CMK (cell line): ENCODE measurements at places on chromosomes 16 and 17.

GRCh38 chr16:57148481-57148880 lies 37.4 kb downstream of the PSME3IP1 start:
- DNase-seq, result no peak

GRCh38 chr17:17467016-17467415 lies 9.8 kb upstream of the MED9 start:
- no peak for DNase-seq

- no peak for DNase-seq
Observed at GRCh38 chr17:73952082-73952479, 251.4 kb upstream of the RPL38 start.

DNA sequence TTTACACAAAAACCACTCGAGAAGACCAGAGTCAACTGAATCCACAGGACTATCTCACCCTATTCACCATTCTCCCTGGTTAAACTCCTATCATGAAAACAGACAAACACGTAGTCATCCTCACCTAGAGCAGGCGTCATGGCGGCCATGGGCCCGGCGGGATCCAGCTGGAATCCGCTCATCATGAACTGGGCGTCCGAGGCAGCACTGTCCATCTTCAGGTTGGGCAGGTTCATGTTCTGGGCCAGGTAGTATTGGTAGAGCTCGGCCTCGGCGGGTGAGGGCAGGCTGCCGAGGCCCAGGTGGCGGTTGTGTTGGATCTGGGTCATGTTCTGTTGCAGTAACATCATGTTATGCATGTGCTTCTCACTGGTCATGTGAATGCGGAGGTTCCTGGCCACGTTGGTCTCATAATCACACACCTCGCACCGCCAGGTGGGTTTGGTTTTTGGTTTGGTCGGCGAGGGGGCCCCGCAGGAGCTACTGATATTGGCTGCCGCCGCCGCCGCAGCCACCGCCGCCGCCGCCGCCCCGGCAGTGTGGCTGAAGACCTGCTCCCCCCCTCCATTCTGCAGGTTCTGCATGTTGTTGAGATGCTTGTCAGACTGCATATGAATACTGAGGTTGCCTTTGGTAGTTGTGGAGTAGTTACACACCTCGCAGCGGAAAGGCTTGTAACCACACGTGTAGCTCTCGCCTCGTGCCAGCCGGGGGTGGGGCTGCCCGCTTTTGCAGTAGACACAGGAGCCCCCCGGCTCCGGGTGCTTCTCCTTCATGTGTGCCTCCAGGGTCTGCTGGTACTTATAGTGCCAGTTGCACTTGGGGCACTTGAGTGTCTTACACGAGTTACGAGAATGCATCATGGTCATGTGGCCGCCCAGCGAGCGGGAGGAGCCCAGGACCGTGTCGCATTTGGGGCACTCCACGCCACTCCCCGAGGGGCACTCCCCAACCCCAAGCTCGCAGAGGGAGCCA lies 90.3 kb downstream of the ZFHX3 start:
- no peak for DNase-seq

GRCh38 chr17:34241062-34241461 lies 14.0 kb upstream of the CCL2 start:
- no peak for DNase-seq

DNA sequence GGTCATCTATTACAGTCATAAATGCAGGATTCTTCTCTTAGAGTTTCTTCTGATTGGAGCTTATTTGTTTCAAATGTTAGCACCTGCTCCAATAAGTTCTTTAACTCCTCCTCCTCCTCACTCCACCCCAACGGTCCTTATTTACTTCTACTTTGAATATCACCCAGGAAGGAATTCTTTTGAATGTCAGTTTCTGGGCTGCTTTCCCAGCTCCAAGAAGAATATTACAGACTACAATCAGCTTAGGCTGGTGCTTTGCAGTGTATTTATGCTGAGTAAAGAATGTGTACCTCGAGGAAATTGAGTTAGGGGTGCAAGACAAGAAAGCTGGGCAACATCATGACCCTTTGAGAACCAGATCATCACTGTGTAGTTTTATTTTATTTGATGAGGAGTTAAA lies 30.8 kb downstream of the MAP3K3 start:
- DNase-seq, result no peak

GRCh38 chr16:28010671-28011070 lies 52.8 kb downstream of the GSG1L start:
- no peak for DNase-seq

GRCh38 chr16:22664132-22664531 lies 149.8 kb upstream of the HS3ST2 start:
- DNase-seq, result no peak

GRCh38 chr16:65684230-65684629 lies 562.4 kb upstream of the CDH11 start:
- no peak for DNase-seq

DNA sequence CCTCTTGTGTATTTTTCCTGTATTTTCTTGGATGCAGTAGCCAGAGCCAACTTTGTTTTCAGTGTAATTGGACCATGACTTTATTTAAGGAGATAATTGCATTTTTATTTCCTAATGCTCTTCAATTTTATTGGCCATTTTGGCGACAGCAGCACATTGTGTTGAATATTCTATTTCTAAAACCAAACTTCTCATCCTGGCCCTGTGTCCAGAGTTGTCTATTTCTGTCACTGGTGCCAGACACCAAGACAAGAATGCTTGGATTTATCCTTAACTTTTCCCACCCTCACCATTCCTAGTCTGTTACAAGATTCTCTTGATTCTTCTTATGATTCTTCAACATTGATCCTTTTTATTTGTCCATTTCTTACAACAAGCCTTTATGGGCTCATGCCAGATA lies 37.1 kb downstream of the ARHGAP44 start:
- no peak for DNase-seq

DNA sequence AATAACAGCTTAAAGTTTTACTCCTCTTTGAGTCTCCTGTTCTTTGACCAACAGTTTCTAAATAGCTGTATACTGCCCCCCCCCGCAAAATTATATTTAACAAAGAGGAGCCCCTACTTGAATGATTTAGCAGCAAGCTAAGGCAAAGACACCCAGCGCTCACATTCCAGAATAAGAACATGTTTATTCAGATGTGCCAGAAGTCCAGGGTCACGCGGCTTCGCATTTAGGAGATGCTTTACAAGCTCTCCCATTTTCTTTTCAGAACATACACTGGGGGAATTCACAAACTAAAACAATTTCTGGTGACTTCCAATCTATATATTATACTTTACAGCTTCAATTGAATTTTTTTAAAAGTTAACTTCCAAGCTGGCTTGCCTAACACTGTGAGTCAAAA lies 5.3 kb downstream of the PLD6 start:
- no peak for DNase-seq

DNA sequence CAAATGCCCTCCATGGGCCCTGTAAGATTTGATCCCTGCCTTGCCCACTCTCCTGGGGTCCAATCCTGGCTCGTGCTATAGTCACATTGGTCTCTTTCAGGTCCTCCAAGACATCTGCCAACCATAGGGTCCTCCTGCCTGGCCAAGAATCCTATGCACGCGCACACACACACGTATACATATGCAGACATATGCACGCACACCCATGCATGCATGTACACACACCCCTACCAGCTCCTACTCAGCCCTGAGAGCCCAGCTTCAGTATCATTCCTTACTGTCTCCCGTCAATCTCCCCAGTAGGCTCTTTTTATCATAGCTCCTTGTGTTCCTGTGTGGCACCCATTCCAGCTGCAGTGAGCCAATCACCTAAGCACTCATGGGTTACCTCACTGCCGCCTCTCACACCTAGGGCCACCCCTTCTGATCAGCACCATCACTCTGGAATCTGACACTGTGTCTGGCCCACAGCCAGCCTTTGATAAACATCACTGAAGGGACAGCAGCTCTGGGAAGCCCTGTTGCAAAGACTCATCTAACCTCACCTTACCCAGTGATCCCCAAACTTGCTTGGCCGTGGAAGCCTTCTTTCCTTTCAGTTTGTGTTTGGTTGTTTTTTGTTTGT lies 7.9 kb upstream of the DNAH17 start:
- DNase-seq, result no peak

DNA sequence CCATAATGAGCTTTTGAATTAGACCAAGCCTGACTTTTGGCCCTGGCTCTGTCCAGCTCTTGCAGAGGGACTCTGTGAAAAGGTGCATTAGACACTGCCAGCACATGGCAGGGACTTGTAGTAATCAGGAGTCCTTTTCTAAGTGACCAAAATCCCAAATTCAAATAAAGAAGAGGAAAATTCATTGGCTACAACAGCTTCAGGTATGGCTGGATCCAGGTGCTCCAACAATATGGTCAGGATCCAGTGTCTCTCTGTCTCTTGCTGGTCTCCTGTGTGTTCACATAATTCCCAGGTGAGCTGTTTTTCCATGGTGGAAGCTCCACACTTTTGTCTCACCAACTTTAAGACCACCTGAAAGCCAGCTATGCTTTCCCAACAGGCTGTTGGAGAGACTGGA lies 358.8 kb upstream of the TNRC6C start:
- no peak for DNase-seq

- no peak for DNase-seq
Observed at GRCh38 chr16:28863929-28864793, 518 bp downstream of the SH2B1 start.

GRCh38 chr16:19642501-19642900 lies 75.5 kb downstream of the KNOP1 start:
- no peak for DNase-seq

GRCh38 chr16:50368410-50369132 lies at the start of gene BRD7:
TSS of gene BRD7 (minus strand) at chr16:50368988. CDS start at chr16:50368774, 214 bp downstream.
- peak; percentile 32 for DNase-seq

DNA sequence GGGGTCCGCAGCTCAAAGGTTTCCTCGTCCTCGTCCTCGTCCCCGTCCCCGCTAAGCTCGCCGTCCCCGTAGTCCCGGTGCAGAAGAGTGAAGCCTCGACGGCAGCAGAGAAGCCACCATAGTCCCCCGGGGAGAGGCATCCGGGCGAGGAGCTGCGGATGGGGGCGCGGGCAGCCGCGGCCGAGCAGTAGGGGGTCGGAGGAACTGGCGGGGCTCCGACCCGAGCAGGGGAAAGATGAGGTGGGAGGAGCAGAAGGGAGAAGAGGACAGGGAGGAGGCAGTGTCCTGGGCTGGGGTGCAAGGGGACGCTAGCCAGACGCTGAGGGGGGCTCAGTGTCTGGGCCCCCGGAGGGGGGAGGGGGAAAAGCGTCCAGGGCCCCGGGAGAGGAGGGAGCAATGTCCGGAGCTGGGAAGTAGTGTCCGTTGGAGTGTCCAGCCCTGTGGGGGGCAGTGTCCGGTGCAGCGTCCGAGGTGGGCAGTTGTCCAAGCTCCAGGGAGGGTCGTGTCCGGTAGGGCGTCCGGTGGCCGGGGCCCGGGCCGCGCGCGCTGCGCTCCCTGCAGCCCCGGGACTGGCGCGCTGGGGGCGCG lies at the start of gene PLEKHH3:
TSS of gene PLEKHH3 (minus strand) at position 571 of the 588 bp plus-strand sequence. CDS start at position 140, 431 bp downstream.
- DNase-seq, result no peak

- no peak for DNase-seq
Observed at GRCh38 chr17:45277992-45278391, 16.1 kb upstream of the SPATA32 start.

- DNase-seq, result no peak
Observed at GRCh38 chr17:35901631-35902175, 21.5 kb upstream of the CCL5 start.

GRCh38 chr17:14882131-14882530 lies 383.0 kb downstream of the PMP22 start:
- DNase-seq, result no peak

GRCh38 chr17:51630101-51630671 lies 369.8 kb downstream of the UTP18 start:
- no peak for DNase-seq

- DNase-seq, result no peak
Observed at GRCh38 chr17:78707016-78707415, 75.1 kb downstream of the CYTH1 start.

- no peak for DNase-seq
Observed at GRCh38 chr17:57068707-57069106, 16.3 kb upstream of the AKAP1 start.

DNA sequence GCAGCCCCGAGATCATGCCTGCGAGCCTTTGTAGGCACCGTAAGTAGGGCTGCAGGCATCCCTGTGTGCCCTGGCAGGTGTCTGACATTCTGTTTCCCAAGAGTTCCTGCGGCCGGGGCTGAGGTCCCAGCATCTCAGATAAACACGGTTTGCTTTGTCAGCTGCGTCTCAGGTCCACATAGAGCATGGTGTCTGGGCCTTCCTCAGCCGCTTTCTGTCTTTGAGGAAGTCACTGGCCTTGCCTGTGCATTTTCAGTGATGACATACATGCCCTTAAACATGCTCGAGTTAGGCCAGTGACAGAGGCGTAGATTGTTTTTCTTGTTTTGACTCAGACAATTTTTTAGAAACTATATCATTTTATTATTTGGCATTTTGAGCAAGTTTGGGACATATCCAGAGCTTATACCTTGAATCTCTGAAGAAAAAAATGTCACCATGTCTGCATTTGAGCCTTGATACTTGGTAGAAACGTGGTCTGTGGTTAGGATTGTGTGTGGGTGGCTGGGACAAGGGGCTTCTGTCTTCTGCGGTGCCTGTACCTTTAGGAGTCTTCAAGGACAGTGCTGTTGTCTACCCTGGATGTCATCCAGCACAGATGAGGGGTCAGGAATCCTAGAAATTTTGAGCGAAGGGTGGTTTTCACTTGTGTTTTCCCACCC lies 105.8 kb downstream of the SNX29 start:
- DNase-seq, result no peak

GRCh38 chr17:54864636-54865356 lies 35.9 kb upstream of the TOM1L1 start:
- no peak for DNase-seq

GRCh38 chr17:9729034-9729650 lies 62.2 kb downstream of the DHRS7C start:
- no peak for DNase-seq

- DNase-seq, result no peak
Observed at GRCh38 chr16:57185446-57185944, 344 bp downstream of the PSME3IP1 start.

DNA sequence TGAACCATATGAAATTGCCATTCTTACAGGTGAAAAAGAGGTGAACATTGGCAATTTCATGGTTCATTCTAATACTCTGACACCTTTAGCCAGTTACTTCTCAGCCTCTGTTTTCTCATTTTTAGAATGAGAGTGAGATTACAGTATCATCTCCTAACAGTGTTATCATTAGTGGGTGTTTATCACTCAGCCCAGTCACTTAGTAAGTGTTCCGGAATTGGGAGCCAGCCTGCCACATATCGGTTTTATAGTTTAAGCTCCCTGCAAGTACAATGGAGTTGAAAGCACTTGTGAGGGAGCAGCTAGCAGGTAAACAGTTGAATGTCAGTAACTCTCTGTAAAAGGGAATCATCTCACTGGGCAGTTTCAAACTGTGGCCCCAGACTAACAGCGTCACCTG lies 583.1 kb upstream of the HSBP1 start:
- DNase-seq, result no peak

DNA sequence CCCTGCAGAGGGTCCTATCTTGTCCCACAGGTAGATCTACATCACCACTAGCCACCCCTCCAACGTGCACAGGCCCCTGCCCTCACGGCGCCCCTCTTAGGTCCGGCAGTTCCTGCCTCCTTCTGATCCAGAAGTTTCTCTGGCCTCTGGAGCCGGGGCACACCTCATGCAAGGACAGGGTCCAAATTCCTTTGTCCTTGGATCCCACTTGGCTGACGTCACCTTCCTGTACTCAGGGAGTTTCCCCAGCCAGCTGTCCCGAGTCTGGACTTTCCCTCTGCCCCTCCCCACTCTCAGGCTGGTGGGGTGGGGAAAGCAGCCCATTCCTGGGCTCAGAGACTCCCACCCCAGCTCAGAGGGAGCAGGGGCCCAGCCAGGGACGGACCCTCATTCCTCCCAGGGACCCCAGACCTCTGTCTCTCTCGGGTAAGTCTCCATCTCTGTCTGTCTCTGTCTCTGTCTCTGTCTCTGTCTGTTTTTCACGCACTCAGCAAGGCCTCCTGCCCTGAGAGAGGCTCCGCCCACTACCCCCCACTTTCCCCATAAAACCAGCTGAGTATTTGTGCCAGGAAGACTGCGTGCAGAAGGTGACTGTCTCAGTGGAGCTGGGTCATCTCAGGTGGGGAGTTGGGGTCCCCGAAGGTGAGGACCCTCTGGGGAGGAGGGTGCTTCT lies at the start of gene IL32:
TSS of gene IL32 (plus strand) at position 572 of the 673 bp plus-strand sequence. CDS start 172 bp downstream, outside the sequence.
- DNase-seq, result no peak
